ENCODE measurements at places on chromosomes 7 and 10. TPM values are rescaled to one million over a fixed set of nuclear protein-coding genes. Genes with fewer than 3 reads are reported as not detected.

DNA sequence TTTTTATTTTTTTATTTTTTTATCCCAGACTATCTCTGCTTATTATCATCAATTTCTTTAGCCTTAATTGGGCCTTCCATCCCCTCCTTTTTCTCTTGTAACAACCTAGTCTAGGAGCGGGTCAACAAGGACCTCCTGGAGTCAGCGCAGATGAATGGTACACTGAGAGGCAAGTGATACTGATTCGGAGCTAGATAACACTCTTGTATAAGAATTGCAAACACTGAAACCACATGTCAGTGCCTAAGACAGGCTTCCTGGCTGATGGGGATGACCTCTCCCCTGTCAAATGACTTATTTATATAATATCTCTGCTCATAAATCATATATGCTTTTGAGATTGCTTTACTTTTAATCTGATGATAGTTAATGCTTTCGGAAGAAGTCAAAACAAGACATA, 22.7 kb downstream of the BPGM start:
- no peak for DNase-seq

DNA sequence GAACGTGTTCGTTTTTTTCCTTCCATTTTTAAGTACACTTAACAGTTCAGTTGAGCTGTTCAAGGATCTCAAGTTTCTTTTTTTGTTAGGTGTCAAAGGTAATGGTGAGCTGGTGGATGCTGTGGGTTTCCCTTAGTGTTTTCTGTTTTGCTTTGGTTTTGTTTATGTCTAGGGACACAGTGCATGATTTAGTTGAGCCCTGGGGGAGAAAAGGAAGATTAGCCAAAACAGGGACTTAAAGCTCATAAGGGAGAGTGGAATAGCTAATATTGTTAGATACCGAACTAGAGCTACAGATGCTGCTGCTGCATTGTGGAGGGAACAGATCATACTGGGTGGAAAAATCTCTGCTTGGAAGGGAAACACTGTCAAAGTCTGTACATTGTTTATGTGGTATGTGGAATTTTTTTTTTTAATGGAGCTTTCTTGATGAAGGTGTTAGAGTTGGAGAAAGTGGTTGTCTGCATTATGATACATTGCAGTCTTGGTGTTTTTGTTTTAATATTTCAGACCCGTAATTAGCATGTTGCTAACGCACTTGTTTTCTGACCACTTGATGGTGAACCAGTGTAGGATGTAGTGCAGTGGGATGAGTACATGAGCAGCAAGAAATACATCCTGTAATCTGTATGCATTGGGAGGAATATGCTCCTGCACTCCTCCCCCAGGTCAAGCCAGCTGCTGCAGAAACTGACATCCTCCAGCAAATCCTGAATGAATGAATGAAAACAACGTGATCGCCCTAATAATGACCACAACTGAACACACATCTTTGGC, 2.1 kb downstream of the GLCCI1 start:
- DNase-seq = no peak

- no peak for DNase-seq
These were observed 13.1 kb upstream of the ASB4 start for GRCh38 chr7:95472581-95473161.

GRCh38 chr10:100969187-100970075, at the start of gene SEMA4G:
Gene SEMA4G, plus strand, starts transcription at chr10:100969504. Its CDS starts 3,409 bp downstream, at chr10:100972913.
- peak; percentile 57 for DNase-seq

DNA sequence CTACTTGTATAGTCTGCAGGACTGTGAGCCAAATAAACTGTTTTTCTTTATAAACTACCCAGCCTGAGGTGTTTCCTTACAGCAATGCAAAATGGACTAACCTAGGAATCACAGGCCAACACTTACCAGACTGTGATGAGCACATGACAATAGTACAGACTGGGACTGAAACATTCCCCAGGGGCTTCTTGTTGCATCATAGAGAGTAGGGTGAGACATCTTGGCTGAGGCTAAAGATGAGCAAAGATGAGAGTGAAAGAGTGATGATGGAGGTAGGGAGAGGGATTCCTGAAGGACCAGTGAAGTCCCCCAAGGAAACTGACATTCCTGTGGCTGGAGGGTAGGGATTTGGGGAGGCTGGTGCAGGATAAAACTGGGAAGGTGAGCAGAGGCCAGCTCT, 194.4 kb downstream of the TPST1 start:
- DNase-seq = no peak

- no peak for DNase-seq
These were observed 110.7 kb downstream of the FRMD4A start for GRCh38 chr10:14220026-14220425.

DNA sequence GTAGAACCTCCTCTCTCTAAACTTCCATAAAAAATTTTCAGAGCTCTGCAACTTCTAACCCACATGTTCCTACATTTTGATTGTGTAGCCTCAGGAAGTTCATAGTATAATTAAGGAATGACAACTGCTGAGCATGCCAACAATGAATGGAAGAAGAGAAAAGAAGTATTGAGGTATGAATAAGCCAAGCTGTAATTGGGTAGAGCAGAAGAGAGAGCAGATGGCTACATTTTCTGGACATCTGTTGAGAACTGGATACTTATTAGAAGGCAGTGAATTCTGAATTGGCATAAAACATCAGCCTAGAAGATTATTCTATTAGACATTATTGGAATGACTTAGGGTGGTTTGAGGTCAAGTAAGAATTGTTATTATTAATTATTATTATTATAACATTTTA, 728.3 kb upstream of the PHF14 start:
- DNase-seq = no peak

DNA sequence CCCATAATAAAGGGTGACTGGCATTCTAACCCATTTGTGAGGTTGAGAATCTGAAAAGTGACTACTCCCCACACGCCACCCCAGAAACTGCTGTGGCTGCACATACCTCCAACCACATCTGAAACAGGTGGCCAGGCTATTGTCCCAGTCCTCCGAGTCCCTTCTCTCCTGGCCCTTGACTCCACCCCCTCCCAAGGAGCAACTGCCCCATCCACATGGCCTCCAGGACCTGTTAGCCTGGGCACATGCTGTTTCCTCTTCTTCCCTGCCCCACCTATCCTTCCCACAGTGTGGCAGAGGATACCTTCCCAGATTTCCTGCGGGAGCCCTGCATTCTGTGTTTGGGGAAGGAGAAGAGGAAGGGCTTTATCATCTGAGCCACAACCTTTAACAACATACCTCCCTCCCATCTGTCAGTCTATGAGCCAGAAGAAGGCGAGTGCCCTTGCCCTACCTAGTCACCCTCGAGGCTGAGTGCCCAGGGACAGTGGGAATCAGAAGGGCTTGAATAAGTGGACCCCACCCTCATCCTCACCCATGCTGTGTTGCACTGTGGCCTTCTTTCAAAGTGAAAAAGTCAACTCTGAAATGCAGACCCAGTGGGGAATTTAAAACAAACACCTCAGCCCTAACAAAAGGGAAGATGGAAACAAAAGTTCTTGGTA, 11.9 kb downstream of the STEAP1B start:
- no peak for DNase-seq

GRCh38 chr10:114334301-114334700, 70.0 kb downstream of the AFAP1L2 start:
- DNase-seq = no peak

DNA sequence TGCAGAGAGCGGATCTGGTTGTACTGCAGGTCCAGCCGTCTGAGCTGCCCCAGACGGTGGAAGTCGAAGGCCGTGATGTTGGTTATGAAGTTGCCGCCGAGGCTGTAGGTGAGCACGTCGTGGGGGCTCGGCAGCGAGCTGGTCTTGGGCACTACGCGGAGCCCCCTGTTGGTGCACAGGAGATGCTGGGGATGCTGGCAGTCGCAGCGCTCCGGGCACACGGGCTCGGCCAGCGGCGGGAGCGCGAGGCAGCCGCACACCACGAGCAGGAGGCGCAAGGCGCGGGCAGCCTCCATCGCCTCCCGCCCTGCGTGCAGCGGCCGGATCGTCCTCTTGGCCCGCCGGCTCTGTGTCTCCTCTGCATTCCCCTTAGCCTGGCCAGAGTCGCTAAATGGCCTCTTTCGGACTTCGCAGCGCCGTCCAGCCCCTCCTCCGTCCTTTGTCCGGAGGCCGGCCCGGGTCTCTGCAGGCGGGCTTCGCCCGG, 337 bp downstream of the TRIL start:
- no peak for DNase-seq

GRCh38 chr10:124996854-124997215, 54.9 kb downstream of the ZRANB1 start:
- DNase-seq = no peak

DNA sequence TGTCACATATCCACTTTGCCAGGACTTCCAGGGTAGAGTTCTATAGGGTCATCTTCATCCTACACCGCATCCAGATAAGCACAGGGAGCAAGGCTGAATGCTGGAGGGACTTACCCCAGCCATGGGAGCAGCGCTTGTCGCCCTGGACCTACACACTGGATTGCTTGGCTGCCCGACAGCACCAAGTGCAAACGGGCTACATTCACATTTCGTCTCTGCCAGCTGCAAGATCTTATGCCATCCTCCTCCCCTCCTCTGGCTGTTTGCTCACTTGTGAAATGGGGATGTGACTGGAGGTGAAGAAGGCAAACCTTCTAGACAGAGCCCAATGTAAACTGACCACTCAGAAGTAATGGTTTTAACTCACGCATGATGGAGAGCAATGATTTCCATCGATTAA, 1.0 kb downstream of the DDC start:
- no peak for DNase-seq

DNA sequence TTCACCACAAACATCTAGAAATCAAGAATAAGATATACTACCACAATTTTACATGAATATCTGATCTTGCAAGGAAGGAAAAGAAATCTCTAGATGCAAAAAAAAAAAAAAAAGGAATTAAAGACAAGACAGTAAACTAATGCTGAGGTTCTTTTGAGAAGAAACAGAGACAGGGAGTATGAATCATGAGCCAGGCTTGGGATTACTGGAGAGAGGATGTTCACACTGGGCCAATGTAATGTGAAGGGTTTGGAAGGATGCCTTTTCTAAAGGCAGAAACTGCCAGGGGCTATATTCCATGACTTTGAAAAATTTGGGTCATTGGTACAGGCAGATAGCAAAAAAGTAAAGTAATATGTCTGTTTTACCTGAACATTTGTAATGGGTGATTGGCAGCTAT, 573.0 kb upstream of the IGFBP3 start:
- DNase-seq = no peak

LDB3 gene
- polyA plus RNA-seq = 0.24 TPM

ASB15 gene
- not detected for polyA plus RNA-seq

RAB11FIP2 gene
- polyA plus RNA-seq = 15.4 TPM
